ENCODE measurements at places on chromosomes 16 and 17.
A peak's percentile ranks its signal among the peaks of the same experiment; 100 is the strongest.

DNA sequence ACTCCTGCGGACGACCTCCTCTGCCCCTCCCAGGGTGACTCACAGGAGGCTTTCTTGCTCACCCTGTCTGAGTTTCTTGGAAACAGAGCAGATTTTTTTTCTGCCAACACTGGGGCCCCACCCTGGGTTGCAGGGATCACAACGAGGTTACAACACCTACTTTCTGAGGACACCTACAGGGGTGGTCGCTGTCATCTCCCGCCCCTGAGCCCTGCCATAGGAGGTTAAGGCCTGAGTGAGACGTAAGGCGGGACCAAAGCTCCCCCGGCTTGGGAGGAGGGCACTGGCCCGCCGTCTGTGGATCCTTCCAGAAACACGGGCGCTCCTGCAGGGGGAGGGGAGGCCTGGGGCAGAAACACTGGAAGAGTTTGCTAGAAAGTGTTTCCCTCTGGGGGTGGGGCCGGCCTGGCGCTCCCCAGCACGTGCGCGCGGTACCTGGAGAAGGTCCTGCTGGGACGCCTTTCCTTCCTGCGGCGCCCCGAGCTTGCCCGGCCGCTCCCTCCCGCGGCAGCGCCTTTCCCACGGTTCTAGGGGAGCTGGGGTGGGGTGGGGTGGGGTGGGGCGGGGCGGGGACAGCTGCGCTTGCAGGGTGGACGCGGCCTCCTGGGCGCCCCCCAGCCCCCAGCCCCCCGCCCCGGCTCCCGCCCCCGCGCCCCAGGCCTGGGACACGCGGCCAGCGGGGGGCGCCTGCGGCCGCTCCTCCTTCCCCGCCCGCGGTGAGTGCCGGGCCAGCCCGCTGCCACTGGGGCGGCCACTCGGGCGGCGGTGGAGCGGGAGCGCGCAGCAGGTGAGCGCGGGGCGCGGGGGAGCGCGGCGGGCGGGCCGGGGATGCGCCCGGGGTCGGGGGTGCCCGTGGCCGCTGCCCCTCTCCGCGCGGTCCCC lies 20.7 kb upstream of the ADCY7 start:
- peak; percentile 46 for DNase-seq

- DNase-seq, result no peak
Observed at GRCh38 chr17:20127360-20128035, 118.3 kb downstream of the SPECC1 start.

DNA sequence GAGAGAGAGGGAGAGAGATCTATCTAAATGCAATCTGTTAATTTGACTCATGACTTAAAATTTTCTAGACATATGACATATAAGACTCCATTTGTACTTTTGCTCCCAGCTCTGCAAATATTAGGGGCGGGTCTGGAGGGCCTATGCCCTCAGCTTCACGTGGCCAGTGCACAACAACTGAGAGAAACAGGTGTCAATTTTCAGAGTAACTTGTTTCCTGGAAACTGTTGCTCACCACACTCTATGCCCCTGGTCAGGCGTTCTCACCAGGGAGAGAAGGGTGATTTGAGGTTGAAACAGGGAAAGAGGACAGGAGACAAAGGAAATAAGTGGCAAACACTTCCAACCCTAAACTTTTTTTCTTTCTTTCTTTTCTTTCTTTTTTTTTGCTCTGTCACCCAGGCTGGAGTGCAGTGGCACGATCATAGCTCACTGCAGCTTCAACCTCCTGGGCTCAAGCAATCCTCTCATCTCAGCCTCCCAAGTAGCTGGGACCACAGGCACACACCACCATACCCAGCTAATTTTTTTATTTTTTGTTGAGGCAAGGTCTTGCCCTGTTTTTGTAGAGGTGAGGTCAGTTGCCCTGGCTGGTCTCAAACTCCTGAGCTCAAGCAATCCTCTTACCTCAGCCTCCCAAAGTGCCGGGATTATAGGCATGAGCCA lies 270.0 kb downstream of the SLC39A11 start:
- no peak for DNase-seq

DNA sequence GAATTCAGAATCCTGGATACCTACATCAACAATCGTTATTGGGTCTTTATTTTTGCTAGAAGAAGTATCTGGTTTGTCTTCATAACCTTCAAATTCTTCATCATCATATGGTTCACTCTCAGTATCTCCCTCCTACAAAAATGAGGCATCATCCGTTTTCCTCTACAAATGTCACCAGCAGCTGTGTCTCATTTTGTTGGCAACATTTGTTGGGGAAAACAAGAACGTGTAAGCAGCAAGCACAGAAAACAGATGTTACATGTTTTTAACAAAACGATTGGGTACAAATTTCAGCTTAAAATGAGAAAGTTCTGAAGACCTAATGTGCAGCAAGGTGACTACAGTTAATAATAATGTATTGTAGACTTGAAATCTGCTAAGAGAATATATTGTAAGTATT lies 8.7 kb downstream of the CCDC47 start:
- no peak for DNase-seq

DNA sequence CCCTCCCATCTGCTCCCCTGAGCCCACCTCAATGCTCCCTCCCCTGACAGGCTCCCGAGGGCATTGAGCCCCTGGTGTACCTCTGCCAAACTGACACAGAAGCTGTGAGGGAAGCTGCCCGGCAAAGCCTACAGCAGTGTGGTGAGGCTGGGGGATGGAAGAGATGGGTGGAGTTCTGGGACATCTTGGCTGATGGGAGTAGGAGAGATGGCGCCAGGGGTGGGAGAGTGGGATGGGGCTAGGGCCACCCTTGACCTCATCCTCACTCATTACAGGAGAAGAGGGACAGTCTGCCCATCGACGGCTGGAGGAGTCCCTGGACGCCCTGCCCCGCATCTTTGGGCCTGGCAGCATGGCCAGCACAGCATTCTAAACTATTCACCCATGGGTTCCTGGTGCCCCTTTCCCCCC lies 16.2 kb upstream of the CTCF start:
- DNase-seq, result no peak

GRCh38 chr17:64449545-64449944 lies 630 bp downstream of the MILR1 start:
- DNase-seq, result no peak

DNA sequence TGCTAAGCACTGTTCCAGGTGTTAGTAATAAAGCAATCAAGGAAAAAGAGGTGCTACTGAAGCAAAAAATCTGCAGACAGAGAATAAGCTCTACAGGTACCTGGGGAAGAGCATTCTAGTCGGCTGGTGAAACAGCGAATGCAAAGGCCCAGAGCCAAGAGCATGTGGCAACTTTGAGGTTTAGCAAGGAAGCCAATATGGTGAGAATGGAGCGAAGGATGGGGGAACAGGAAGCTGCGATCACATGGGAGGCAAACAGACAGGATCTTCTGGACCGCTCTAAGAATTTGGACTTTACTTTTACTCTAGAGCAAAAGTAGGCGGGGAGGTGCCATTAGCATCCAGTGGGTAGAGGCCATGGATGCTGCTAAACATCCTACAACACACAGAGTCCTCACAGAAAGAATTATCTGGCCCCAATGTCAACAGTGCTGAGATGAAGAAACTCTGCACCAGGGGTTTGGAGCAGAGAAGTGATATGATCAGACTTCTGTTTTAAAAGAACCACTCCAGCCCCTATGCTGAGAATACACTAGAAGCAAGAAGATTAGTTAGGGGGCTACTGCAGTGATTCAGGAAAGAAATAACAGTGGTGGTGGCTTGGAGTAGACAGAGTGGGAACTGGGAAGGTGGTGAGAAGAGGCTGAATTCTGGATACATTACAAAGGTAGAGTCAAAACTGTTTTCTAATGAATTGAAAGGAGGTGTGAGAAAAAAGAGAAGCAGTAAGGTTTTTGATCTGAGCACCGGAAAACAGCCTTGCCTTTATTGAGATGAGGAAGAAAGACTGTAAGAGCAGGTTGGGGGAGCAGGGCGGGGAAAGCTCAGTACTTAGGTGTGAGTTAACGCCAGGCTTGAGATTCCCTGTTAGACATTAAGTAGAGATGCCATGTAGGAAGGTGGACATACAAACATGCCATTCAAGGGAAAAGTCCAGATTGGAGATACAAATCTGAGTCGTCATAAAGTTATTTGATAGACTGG lies 11.0 kb downstream of the EFTUD2 start:
- DNase-seq, result no peak

DNA sequence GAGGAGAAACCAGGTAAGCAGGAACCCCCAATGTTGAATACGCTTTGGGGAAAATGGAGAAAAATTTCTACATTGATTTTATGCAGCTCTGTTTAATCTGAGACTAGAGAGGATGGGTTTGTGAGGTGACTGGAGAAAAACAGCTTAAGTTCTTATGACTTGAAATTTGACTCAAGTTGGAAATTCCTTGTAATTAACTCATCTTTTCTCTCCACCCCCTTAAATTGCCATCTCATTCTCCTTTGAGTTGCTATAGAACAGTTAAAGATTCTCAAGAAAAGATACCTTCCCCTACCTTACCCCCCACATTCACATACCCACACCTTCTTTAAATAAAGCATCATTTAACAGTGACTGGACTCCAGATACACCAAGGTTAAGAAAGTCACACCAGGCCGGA lies 24.2 kb downstream of the ZNRF1 start:
- DNase-seq, result no peak

GRCh38 chr17:55969562-55970324 lies 183.5 kb upstream of the ANKFN1 start:
- no peak for DNase-seq

GRCh38 chr17:29718446-29719039 lies 95.8 kb upstream of the CORO6 start:
- DNase-seq, result no peak

- DNase-seq, result peak; percentile 61
Observed at GRCh38 chr17:34420254-34420766, 57.3 kb upstream of the CCL1 start.

GRCh38 chr16:78703936-78704335 lies 604.5 kb downstream of the WWOX start:
- no peak for DNase-seq

Measured in T-helper 17 cell (primary cell).